Hypothalamus (tissue), 51 donors: ENCODE measurements at places on chromosomes 7 and 10.

DNA sequence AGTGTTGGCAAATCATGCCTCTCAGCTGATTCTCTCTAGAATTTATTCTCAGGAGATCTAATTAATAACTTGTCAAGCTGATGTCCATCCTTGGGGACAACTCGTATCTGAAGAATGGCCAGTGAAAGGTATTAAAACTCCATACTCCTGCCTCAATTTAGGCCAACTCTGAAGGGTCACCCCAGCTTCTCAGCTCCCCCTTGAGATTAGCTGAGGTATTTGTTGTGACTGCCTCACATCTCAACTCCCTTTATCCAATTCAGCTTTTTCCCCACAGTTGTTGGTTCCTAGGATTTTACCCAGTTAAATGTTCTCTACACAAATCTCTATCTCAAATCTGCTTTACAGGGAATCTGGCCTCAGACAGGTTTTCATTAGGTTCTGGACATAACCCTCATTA is 182.4 kb downstream of the MALRD1 start:
- no peak for DNase-seq

GRCh38 chr10:44958196-44958897 is 1.3 kb upstream of the RASSF4 start:
- DNase-seq: no peak

DNA sequence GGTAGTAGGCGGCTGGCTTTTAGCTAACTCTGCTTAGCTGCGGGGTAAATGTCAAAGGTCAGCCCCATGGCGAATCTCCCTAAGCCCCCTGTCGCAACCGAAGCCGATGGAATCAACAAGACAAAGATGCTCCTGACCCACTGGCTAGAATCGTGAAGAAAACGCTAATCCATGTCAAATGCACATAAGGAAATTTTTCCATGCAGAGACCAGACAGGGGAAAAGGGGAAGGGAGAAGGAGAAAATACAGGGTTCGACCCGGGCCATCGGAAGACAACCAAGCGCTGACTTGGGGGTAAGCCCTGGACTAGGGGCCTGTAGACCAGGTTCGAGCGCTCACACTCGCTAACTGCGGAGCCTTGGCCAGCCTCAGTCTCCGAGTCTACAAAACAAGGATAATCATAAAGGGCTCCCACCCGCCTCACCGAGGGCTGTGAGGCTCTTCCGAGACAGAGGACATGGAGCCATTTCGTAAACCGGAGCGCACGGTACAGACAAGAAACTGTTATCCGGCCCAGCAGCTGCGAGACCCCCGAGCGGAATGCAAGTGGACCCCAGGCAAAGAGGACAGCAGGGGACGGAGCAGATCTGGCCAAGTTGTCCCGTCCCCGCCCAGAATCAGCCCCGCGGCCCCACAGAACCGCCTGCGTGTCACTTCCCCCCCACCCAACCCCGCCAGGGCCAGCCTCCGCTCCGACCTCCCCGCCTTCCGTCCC is 507 bp downstream of the SAR1A start:
- no peak for DNase-seq

DNA sequence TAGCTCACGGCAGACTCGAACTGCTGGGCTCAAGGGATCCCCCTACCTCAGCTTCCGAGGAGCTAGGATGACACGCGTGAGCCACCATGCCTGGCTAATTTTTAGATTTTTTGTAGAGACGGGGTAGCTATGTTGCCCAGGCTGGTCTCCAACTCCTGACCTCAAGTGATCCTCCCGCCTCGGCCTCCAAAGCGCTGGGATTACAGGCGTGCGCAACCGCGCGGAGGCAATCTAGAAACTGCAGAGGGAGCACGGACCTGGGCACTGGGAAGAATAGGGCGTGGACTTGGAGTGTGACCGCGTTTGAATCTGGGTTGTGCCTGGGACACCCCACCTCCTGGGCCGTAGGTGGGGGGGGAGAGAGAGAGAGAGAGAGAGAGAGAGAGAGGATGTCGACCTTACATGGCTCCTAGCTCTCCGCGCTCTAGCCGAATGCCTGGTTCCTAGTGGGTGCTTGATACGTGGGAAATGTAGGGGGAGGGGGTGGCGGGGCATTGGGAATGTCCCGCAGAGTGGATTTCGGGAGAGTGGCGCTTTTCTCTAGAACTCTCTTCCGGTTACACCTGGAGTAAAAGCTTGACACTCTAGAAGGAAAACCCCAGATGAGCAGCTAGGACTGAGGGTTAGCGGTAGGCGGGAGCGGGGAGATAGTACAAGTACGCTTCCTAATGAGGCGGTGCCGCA is 1.2 kb upstream of the MAP3K8 start:
- no peak for DNase-seq

DNA sequence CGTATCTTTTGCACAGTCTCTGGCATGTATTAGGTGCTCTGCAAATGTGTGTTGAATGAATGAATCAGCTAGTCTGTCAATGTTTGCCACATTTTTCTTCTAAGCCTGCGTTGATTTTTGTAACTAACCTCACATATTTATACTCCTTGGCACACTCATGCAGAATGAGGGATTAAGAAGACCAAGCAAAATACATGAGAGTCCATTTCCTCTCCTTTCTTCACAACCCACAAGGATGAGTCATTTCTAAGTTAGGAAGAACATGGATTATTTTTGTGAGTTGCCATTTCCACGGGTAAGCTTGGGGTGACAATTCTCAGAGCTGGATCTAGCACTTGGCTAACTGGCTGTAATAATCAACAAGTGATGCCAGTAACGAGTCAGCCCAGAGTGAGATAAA is 158.8 kb downstream of the TWIST1 start:
- DNase-seq: no peak
